ENCODE measurements at places on chromosomes 11 and 22.

- DNase-seq, result no peak
Measured at GRCh38 chr11:94100253-94100652, 28.4 kb upstream of the PANX1 start.

- DNase-seq, result no peak
Measured at GRCh38 chr11:130710497-130711012, 205.7 kb downstream of the SNX19 start.

- DNase-seq, result no peak
Measured at GRCh38 chr11:63574856-63575602, 11.8 kb upstream of the PLAAT2 start.

DNA sequence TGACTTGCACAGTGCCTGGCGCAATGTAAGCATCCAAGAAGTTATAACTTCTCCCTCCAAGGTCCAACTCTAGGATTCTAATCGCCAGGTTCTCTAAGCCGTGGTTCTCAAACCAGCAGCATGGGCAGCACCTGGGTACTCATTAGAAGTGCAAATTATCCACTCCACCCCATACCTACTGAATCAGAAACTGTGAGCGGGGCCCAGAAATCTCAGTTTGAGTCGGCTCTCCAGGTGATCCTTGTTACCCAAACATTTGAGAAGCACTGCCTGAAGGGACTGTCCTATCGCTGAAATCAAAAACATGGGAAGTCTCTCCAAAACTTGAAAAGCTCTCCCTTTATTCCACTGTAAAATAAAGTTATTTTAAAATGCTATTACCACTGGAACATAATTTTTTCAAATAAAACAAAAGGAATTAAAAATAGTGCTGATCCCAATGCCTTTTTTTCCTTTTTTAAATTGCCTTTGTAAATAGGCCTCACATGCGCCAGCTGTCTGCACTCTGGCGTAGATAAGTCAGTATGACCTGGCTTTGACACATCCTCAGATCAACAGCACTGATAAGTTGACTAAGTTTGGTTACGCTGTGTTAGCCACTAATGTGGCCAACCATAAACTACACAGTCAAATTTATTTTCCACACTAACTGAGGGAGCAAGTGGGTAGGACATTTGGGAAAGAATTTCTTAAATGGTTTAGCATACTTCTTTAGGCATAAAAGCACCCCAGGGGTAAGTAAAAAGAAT, 8.4 kb upstream of the CTR9 start:
- no peak for DNase-seq

- DNase-seq, result no peak
Measured at GRCh38 chr22:23260645-23261581, 80.6 kb downstream of the BCR start.

- DNase-seq, result no peak
Measured at GRCh38 chr11:87430821-87431220, 393.1 kb downstream of the TMEM135 start.

- DNase-seq, result peak; percentile 90
Measured at GRCh38 chr11:235997-236773, at the start of gene SIRT3. Gene SIRT3, minus strand, starts transcription at chr11:236342. Its CDS starts 14 bp downstream, at chr11:236328.

DNA sequence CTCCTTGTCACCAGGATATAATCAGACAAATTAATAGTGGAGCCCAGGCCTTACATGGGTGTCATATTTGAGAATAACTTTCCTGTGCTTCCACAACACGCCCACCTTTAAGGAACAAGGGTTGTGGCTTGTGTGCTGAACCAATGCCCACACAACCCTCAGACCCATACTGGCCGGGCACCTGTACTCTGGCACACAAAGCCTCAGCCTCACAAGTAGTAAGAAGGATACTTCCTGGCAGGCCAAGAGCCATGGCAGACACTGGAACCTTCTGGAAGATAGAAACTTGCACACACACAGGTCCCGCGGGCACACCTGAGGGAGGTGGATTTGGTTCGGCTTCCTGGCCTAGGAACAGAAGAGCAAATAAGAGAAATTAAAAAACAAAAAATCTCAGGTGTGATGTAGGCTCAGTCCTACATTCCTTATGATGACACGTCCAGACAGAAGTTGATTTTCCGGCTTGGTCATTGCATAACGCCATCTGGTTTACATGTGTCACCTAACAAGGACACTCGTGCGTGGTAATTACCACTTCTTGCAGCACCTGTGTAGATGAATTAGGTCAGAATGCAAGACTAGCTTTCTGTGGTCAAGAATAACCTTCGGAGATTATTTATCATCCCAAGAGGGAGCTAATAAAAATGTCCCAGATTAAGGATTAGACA, 5.8 kb upstream of the BRD1 start:
- no peak for DNase-seq

- DNase-seq, result no peak
Measured at GRCh38 chr11:94730153-94730552, 38.0 kb upstream of the AMOTL1 start.

GRCh38 chr11:77602381-77603088, 12.8 kb downstream of the AQP11 start:
- DNase-seq, result no peak

DNA sequence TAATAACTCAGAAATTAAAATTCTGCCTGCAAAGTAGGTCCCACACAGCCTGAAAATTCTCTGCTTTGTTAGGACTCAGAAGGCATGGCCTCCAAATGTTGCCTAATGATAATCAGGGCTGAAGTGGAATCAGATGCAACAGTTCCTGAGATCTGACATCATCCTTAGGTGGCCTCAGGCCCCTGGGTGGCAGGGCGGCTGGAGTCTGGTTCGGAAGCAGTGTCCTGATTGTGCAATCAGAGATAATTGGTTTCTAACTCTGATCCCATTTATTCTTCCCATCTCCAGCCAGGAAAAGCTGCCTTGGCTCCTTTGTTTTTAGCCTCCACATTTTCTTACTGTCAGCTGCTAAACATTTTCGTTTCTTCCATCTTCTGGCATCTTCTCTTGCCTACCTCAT, 399.3 kb downstream of the OPCML start:
- no peak for DNase-seq

DNA sequence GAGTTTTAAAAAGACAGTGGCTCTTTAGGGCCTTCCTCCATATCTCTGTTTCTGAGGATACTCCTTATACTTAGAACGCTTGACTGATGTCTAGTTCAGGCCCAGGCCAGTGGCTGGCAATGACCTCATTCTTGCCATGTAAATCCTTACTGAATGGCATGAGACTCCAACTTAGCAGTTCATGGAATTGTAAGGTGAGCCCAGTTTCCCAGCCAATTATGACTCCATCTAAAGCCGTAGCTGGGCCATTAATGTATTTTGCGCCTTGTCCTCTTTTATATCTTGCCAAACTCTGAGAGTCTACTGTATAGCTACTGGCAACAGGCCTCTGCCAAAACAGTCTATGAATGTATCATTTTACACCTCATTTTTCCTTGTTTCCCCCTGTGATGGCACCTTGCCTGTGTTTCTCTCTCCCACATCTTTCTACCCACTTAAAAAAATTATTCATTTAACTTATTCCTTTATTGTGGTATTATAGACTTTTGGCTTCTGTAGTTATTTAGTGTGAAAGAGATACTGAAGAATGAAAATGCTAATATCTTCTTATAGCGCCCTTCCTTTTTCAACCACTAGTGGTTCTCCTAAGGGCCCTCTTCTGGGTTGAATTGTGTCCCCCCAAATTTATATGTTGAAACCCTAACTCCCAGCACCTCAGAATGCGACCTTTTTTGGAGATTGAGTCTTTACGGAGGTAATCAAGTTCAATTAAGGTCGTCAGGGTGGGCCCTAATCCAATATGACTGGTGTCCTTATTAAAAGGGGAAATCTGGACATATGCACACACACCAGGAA, 67.4 kb downstream of the ZNRF3 start:
- no peak for DNase-seq

DNA sequence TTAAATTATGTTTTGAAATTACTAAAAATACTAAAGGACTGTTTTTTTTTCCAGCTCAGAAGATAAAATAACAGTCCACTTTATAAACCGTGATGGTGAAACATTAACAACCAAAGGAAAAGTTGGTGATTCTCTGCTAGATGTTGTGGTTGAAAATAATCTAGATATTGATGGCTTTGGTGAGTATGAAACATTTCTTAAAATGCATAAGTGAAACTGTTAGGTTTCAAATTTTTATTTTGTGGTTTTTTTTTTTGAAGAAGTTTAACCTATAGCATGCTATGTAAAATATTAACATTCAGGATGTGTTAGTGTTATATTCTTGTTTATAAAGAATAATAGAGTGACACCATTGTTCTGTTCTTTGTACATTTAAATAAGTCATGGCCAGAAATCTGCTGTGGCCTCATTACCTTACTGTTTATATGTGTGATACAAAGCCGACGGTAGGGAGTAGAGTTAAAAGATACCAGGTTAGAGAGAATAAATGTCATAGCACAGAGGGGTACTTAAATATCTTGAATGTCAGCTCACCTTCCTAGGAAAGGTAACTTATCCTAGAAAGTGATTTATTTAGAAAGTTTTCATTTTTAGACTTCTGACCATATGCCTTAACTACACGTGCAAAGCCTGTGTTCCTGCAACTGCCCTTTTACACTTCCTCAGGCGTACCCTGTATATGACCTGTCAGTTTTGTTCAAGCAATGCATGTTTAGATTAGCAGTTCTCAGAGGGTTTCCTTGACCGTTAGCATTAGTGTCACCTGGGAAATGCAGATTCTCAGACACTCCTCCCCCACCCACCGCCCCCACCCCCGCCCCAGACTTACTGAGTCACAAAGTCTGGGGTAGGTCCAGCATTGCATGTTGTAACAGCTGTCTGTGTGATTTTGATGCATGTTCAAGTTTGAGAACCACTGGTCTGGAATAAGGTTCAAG, 6.3 kb downstream of the FDX1 start:
- no peak for DNase-seq

- DNase-seq, result no peak
Measured at GRCh38 chr11:112459001-112459400, 198.3 kb upstream of the PLET1 start.

DNA sequence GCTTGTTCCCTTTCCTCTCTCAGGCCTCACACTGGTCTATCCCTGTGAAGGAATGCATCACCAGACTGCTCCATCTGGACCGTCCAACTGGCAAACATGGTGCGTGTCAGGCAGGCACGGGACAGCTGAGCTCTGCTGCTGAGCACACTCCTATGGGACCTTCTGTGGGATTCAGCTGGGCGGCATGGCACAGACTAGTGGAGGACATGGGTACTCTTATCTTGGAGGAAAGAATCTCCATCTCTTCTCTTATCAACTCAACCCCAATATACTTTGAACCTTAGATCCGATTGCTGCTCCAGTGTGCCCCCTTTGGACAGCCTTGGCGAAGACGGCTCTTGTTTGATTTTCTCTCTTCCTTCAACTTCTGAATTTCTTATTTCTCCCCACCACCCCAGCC, 593.6 kb downstream of the ETS1 start:
- DNase-seq, result no peak

DNA sequence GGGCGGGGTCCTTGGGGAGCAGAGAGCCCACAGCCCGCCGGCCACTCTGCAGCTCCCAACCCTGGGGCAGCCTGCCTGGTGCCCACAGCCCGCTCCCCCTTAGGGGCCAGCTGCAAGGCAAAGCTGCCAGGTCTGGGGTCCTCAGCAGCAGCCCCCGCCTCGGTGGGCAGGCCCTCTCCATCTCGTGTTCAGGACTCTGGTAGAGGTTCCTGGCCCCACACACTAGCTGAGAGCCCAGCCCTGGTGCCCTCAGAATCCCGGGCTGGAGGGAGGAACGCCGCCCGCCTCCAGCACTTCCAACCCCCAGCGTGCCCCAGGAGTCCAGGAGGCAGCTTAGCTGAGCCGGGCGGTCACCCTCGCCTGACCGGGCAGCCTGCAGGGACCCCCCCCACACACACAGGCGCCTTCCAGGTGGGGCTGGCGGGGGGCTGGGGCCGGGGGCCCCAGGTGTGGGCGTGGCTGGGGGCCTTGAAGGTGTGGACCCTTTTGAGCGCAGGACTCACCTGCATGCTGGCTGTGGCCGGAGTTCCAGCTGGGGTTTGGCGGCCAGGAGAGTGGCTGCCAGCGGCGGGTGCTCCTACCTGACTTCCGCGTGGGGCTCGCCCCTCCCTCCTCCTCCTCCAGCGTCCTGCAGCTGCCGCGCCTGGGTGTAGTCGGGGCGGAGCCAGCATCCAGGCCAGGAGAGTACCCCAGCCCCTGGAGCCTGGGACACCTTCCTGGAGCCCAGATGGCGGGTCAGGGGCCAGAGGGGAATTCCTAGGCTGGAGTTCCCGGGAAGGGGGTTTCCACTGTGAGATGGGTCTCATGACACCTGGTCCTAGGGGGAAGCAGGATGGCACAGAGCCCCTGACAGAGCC, at the start of gene ANO9:
TSS of gene ANO9 (minus strand) at position 594 of the 857 bp plus-strand sequence. CDS start at position 509, 85 bp downstream.
- peak; percentile 56 for DNase-seq

GRCh38 chr11:46356924-46357482, 9.7 kb downstream of the DGKZ start:
- no peak for DNase-seq

DNA sequence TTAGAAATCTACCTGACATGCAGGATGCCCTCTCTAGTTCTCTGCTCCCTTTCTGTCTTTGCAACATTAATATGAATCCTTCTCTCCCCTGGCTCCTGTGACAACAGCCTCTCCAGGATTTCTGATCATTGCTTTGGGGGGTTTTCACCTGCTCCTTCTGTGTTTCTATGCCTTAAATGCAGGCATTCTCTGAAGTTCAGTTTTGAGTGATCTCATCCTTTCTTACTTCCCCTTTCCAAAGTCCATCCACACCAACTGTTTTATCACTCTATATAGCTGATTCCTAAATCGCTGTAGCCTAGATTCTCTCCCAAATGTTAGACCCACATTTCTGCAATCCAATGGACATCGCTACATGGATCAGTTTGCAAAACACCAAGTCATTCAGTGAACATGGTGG, 330.7 kb upstream of the NCAM1 start:
- no peak for DNase-seq

DNA sequence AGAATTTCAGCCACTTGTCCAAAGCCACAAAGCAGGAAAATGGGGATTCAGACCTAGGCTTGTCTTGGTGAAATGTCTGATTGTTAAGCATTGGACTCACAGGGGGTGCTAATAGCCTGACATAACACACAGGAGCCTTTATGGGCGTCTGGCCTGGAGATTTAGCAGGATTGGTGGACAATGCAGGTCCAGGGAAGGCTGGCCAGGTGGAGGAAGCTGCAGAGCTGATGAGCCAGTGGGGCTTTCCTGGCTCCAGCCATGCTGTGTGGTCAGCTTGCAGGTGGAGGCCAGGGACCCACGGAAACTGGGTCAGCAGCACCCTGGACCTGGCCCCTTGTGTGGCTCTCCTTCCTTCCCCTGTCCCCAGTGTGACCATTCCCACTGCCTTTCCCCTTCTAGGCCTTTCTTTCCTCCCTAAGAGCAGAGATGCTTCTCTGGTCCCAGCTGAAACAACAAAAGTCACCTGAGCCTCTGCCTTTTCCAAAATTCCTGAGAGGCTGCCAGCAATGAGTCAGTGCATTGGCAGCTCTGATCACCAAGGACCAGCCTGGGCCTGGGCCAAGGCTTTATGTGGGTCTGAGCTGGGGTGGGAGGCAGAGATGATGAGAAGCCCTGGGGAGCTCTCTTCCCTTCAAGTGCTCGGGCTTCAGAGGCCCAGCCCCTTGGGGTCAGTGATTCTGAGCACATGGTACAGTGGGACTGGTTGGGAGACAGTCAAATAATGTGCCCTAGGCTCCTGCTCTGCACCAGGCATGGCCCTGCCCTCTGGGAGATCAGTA, 85.2 kb downstream of the CCDC81 start:
- DNase-seq, result no peak
